ENCODE measurements at places on chromosomes 2 and 18. TPM values are rescaled to one million over a fixed set of nuclear protein-coding genes. Genes with fewer than 3 reads are reported as not detected.

The DPYSL5 gene
- not detected for polyA plus RNA-seq

The SLC4A3 gene
- polyA plus RNA-seq, result 6.1 TPM

The DTNA gene
- polyA plus RNA-seq, result 10.8 TPM

The ACKR3 gene
- polyA plus RNA-seq, result not detected

The PSMA8 gene
- polyA plus RNA-seq, result not detected

The DNAJC5G gene
- not detected for polyA plus RNA-seq

The PDE11A gene
- 0.21 TPM for polyA plus RNA-seq

DNA sequence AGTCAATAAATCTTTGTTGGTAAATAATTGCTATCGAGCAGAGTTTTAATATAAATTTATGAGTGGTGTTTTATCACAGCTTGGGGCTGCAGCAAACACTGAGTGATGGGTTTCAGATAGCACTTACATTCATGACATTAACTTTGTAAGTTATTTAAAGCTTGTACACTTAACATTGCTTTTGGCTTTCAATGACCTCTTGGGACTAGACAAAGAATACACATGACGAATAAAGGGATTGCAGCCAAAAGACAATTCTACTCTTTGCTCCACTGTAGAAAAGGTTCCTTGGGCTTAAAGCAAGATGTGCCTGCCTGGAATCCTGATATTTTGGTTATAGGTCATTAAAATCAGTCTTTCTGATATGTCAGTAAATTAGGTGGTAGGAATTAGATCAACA lies 299.5 kb downstream of the GBX2 start:
- no peak for DNase-seq

GRCh38 chr2:61134141-61134540 lies 27.8 kb upstream of the C2orf74 start:
- no peak for DNase-seq

GRCh38 chr2:62844311-62845090 lies 139.0 kb downstream of the EHBP1 start:
- no peak for DNase-seq

DNA sequence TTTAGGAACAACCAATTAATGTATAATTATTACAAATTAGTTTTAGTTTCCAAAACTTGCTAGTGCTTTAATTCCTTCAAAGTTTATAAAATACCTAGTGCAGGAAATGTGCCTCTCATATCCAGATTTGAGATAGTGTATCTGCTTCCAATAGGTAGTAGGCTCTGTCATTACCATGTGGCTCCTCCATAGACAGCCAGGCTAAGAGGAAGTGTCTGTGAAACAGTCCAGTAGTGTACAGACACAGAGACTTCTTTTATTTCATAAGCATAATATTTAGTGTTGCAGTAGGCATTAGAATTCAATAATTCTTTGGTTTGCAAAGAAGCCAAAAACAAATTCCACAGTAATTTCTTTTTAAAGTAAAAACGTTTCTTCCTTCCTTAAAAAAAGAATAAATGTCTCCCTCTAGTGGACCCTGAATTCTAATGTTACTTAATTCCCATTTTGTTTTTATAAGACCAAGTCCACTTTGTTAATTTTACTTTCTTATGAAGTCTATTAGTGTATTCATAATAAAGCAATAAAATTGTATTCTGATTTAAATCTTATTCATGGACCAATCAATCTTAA lies 101.2 kb downstream of the NEB start:
- peak; percentile 22 for DNase-seq

DNA sequence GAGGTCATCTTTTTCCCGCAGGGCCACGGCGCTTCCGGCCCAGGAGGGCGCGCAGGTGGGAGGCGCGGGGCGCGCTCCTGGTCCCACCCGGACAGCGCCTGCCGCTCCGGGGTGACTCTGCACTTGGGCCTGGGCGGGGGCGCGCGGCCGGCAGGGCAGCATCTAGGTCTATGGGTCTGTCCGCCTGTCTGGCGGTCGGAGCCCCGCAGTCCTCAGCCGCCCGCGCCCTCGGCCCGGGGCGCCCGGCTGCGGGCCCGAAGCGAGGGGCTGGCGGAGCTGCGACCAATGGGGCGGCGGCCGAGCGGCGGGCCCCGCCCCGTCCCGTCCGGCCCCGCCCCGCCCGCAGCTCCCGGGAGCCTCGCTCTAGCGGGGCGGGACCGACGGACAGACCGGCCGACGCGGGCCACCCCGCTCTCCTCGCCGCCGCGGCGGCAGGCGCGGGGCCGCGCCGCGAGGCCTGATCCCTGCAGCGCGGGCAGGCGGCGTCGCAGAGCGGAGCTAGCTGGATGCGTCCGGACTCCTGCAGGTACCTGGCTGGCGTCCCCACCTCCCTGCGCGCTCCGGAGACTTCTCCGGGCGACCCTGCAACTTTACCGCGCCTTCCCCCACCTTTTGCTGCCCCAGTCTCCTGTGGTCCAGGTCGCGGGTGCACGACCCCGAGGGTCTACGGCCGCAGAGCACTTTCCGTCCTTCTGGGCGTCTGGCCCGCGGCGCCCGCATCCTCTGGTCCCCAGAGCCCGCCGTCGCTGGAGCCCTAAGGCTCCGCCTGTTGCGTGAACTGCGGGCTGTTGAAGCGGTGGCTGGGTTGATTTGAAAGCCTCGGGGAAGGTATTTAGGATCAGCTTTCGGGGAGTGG lies at the start of gene KCNS3:
KCNS3 (plus strand) TSS at position 387 of the 856 bp plus-strand sequence. CDS start 52,342 bp downstream, outside the sequence.
- peak; percentile 14 for DNase-seq

DNA sequence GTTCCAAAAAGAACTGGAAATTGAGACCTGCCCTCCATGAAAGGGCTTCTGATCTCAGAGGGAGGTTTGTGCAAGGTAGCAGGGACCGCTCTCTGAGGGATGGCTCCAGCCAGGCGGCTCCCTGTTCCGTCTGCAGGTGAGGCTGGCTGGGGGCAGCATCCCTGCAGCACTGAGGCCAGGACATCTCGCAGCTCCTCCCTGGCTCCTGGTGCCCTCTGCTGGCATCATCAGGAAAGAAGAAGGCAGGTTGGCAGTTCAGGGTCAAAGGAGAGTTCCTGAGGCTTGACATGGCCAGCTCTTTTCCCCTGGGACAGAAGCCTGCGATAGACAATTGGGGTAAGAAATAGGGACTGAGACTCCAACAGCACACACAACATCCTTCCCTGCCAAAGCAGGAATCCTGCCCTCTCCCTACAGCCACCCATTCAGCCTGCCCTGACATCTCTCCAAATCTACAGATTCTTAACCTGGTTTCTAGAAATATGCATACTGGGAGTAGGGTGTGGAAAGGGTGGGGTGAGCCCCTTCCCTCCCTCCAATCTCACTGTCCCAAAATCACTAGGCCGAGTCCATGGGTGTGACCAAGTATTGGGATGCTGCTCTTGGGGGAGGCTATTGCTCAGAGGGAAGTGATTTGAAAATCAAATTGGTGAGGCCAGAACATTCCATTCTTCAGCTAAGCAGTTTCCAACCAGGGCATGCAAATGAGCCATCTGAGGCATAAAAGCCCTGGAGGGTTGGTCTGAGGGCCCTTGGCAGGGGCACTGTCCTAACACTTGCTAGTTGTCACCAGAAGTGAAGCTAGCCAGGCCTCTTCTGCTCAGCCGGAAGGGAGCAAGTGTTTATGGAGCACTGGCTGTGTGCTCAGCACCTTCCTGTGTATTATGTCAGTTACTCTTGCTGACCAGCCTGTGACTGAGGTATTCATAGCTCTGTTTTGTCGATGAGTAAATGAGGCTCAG lies 185.4 kb downstream of the TFCP2L1 start:
- no peak for DNase-seq

DNA sequence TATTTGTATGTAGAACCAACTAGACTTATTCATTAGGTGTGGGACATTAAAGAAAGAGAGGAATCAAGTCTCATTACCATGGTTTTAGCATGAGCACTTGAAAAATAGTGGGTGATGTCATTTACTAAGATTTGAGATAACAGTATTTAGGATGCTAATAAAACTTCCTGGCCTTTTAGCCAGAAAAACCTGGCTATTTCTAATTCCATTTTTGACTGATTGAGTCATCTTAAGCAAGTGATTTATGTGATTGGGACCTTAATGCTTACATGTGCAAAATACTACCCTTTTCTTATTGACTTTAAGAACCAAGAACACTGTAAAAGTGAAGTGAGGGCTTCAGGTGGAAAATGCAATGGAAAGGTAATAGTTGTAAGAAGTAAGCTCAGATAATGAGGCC lies 196.8 kb upstream of the SESTD1 start:
- no peak for DNase-seq

- peak; percentile 95 for DNase-seq
Measured at GRCh38 chr18:32920796-32921787, 148.3 kb upstream of the KLHL14 start.

DNA sequence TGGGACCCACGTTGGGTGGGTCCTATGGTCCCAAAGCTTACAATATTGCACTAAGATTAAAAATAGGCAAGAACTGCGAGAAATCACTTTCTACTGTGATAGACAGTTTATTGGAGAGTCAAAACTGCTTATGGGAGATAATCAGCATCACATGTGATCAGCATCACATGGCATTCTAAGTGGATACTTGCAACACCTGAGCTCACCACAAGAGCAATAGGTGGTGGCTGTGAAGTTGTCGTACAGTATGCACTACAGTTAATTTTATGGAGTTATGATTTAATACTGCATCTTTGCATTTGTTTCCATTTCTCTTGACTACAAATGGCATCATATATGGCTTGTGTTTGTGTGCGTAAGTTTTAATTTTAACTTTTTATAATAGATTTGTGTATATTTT lies 11.6 kb downstream of the PNO1 start:
- no peak for DNase-seq

DNA sequence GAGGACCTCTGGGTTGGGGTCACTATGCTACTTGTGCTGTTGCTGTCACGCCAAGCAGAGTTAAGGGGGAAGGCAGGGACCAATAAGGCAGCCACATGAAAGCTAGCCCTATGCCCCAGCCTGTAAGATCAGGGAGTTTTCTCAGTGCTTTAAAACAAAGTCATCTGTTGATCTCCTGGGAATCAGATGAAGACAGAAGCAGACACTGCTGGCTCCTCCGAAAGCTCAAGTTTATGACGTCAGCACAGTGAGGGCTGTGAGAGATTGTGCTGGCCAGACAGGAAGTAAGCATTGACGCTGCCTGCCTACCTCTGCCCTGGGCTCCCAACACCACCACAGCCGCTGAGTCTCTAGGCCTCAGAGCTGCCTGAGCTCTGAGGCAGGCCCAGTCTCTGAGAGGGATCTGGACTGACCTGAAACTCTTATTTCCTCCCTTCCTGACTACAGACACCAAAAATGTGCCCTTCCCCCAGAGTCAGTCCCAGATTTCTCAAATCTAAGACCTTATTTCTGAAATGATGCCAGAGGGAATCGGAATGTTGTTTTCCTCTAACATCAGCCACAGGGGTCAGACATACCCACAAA lies 118.1 kb upstream of the EPAS1 start:
- DNase-seq, result peak; percentile 99

- DNase-seq, result no peak
Measured at GRCh38 chr2:109059474-109060165, 69.4 kb upstream of the SH3RF3 start.

DNA sequence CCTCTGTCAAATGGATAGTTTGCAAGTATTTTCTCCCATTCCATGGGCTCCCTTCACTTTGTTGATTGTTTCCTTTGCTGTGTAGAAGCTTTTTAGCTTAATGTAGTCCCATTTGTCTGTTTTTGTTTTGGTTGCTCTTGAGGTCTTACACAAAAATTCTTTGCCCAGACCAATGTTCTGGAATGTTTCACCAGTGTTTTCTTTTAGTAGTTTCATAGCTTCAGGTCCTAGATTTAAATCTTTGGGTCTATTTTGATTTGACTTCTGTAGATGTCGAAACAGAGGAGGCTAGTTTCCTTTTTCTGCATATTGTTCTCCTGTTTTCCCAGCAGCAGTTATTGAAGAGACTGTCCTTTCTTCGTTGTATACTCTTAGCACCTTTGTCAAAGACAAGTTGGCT lies 351.6 kb downstream of the PTPRM start:
- no peak for DNase-seq

DNA sequence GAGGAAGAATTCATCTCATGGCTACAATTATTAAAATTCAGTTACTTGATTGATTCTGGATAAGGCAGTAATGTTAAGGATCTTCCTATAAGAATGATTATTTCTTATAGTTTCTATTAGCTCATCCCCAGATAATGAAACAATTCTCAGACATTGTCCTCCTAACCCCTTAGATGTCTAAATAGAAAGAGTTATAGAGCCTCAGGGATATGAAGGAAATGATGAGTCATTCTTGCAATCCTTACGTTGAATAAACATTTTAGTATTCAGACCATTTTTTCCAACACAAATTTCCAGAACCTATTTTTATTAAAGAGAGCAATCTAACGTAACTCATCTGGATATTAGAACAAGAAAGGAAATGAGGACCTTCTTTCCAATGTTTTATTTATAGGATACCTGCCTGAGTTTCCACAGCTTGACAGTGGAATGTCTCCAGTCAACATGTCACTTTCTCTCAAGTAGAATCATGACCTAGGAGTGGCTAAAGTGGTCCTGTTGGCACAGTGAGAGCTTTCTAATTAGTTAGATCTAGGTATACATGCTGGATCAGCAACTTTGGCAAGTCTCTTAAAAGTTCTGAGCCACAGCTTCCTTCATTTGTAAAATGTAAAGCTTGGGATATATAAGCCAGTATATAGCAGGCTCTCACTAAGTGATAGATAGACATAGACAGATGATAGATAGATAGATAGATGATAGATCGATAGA lies 88.0 kb upstream of the RAB27B start:
- peak; percentile 82 for DNase-seq
